ENCODE measurements at places on chromosomes 1 and 21. TPM values are rescaled to one million over a fixed set of nuclear protein-coding genes. Genes with fewer than 3 reads are reported as not detected.
A peak's percentile ranks its signal among the peaks of the same experiment; 100 is the strongest.

- no peaks in the 10 kb centered on the region for H3K4me1 ChIP-seq
- DNase-seq: no peak
These were observed 7.7 kb downstream of the SLC5A9 start for GRCh38 chr1:48230236-48230635.

GRCh38 chr1:36968730-36969129 lies 65.6 kb downstream of the GRIK3 start:
- H3K36me3 ChIP-seq: no peaks in the 10 kb centered on the region
- no peaks in the 10 kb centered on the region for H3K4me1 ChIP-seq
- no peak overlapping the region for H3K27ac ChIP-seq

DNA sequence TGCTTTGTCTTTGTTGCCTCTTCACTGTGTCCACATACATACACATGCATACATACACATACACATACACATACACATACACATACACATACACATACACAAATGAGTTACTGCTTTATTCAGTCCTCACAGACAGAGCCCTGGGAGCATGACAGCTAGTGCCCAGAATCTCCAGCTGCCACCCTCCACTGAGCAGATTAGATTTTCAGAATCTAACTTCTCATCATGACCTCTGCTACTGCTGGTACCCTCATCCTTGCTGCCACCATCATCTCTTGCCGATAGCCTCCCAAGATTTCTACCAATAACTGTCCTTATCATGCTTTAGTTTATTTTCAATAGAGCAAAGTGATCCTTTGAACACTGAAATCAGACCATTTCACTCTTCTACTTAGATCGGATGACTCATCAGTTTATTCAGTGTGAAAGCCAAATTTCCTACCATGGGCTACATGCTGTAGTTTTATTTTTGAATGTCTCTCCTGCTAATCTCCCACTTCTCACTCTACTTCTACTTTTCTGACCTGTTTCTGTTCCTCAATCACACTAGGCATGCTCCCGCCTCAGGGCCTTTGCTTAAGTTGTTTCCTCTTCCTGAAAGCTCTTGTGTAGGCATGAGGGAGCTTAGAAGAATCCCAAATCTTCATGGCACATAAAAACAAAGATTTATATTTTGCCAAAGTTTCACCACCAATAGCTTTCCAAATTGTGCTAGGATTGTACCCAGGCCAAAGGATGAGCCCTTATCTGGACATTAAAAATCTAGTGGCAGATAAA lies 43.0 kb downstream of the ATP6V1G3 start:
- H3K36me3 ChIP-seq: no peaks in the 10 kb centered on the region
- no peaks in the 10 kb centered on the region for H3K27me3 ChIP-seq
- no peak for DNase-seq
- H3K4me1 ChIP-seq: peaks cover 3% of the 10 kb centered on the region

GRCh38 chr1:149929856-149930255 lies 2.3 kb upstream of the SF3B4 start:
- no peak overlapping the region for H3K27ac ChIP-seq
- peaks cover 35% of the 10 kb centered on the region for H3K36me3 ChIP-seq
- DNase-seq: no peak
- H3K4me3 ChIP-seq: no peak overlapping the region

GRCh38 chr1:157457279-157457678 lies 95.0 kb downstream of the FCRL5 start:
- DNase-seq: no peak
- H3K36me3 ChIP-seq: no peaks in the 10 kb centered on the region
- H3K4me1 ChIP-seq: no peaks in the 10 kb centered on the region
- H3K4me3 ChIP-seq: no peak overlapping the region

GRCh38 chr1:24215226-24215814 lies 28.2 kb upstream of the IFNLR1 start:
- peaks cover 28% of the 10 kb centered on the region for H3K4me1 ChIP-seq
- no peak for DNase-seq
- H3K27me3 ChIP-seq: peaks cover 6% of the 10 kb centered on the region
- H3K27ac ChIP-seq: peak overlapping the region; percentile 50
- H3K4me3 ChIP-seq: peak overlapping the region; percentile 50

GRCh38 chr1:116487031-116487430 lies 83.8 kb downstream of the CD58 start:
- no peak overlapping the region for H3K27ac ChIP-seq
- DNase-seq: no peak
- no peaks in the 10 kb centered on the region for H3K36me3 ChIP-seq
- H3K27me3 ChIP-seq: no peaks in the 10 kb centered on the region

- DNase-seq: no peak
- no peak overlapping the region for H3K27ac ChIP-seq
- H3K4me1 ChIP-seq: no peaks in the 10 kb centered on the region
- H3K36me3 ChIP-seq: no peaks in the 10 kb centered on the region
These were observed 20.4 kb upstream of the TAS1R2 start for GRCh38 chr1:18879791-18880309.

GRCh38 chr1:38834937-38835827 lies 24.4 kb downstream of the RRAGC start:
- DNase-seq: no peak
- no peaks in the 10 kb centered on the region for H3K36me3 ChIP-seq
- peaks cover 21% of the 10 kb centered on the region for H3K27me3 ChIP-seq

DNA sequence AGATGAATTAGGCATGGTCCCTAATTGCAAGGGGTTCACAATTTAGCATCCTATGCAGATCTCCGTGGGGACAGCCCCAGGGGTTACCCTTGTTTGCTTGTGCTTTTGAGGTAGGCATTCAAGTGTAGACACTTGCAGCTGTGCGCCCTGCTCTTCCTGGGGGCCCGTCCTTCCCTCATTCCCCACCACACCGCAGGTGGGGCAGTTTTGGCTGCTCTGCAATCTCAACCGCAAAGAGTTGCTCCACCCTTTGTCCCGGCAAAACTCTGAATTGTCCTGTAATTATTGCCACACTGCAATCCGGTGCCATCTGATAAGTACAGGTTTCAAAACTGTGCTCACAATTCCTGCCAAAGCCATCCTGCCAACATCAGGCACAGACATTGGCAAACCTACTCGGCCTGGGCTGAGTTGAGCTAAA lies 65.4 kb upstream of the LYST start:
- H3K4me3 ChIP-seq: no peak overlapping the region
- H3K27me3 ChIP-seq: no peaks in the 10 kb centered on the region
- no peaks in the 10 kb centered on the region for H3K36me3 ChIP-seq
- no peak for DNase-seq

DNA sequence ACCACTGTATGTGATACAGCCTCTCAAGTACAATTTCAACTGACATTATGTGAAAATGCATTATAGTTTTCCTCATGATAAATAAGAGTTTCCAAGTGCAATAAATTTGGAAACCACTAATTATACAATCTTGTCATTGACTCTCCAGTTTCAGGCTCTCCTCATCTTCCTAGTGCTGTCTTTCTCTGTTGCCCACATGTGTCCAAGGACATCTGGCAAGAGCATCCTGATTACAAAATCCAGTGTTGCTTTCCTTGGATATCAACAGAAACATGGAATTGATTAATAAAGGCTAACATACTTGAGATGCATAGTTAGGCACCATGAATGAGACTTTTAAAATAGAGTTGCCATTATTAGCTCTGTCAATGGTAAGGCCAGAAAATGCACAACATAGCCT lies 15.6 kb upstream of the MAP10 start:
- no peaks in the 10 kb centered on the region for H3K27me3 ChIP-seq
- H3K27ac ChIP-seq: no peak overlapping the region
- H3K4me3 ChIP-seq: no peak overlapping the region
- H3K4me1 ChIP-seq: peaks cover 14% of the 10 kb centered on the region

GRCh38 chr1:221174330-221174993 lies 295.2 kb downstream of the HLX start:
- peaks cover 31% of the 10 kb centered on the region for H3K27me3 ChIP-seq
- no peak overlapping the region for H3K27ac ChIP-seq
- DNase-seq: no peak
- no peaks in the 10 kb centered on the region for H3K36me3 ChIP-seq
- peaks cover 6% of the 10 kb centered on the region for H3K4me1 ChIP-seq

HES4 gene
- 54.1 TPM for total RNA-seq

- H3K36me3 ChIP-seq: peaks cover 4% of the 10 kb centered on the region
- H3K27me3 ChIP-seq: no peaks in the 10 kb centered on the region
- no peak for DNase-seq
- H3K27ac ChIP-seq: no peak overlapping the region
These were observed 9.9 kb upstream of the LRRC39 start for GRCh38 chr1:100187912-100188311.

DNA sequence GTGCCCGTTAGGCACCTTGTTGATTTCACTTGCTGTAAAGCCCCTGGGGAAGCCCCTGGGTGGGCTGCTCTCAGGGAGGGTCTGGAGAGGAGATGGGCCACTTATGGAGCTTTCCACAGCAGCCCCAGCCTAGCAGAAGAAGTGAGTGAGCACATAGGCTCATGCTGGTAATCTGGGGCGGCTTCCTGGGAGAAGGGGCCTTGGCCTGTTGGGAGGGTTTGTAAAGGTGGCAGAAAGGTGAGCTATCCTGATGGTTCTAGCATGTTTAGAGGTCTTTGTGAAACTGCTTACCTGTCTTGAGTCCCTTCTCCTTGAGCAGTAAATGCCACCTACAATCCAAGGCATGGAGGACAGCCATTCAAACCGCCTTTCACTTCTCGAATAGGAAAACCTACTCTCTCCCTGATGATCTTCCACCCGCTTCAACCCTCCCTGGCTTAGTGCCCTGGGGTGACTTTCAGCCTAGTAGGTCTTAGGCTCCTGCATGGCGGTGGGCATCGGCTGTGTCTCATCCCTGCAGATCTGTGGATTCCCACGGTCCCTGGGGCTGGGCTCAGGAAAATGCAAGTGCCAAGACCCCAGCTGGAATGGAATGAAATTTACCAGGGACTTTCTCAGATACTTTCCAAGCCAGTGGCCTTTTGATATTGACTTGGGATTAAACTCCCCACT lies 87.6 kb upstream of the SELENON start:
- no peak for DNase-seq
- no peak overlapping the region for H3K4me3 ChIP-seq
- H3K4me1 ChIP-seq: peaks cover 35% of the 10 kb centered on the region

AMIGO1 gene
- total RNA-seq: 6.1 TPM

DNA sequence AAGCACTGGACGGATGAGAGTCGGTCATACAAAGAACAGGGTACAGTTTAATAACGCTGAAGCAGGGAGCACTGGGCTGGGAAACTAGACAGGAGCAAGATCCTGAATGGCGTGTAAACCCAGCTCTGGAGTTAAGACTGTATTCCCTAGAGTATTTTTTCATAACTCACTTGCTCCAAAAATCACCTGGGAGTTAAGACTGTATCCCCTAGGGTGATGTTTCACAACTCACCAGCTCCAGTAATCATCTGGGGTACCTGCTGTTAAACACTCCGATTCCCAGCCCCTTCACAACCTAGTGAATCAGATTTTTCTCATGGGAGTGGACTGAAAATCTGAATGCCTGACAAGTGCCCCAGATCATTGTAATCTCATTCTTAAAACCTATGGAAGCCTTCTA lies 123.2 kb downstream of the MAB21L3 start:
- no peak overlapping the region for H3K27ac ChIP-seq
- H3K4me3 ChIP-seq: no peak overlapping the region
- DNase-seq: no peak
- peaks cover 24% of the 10 kb centered on the region for H3K4me1 ChIP-seq
- H3K36me3 ChIP-seq: no peaks in the 10 kb centered on the region

CCDC18 gene
- total RNA-seq: 5.4 TPM

DNA sequence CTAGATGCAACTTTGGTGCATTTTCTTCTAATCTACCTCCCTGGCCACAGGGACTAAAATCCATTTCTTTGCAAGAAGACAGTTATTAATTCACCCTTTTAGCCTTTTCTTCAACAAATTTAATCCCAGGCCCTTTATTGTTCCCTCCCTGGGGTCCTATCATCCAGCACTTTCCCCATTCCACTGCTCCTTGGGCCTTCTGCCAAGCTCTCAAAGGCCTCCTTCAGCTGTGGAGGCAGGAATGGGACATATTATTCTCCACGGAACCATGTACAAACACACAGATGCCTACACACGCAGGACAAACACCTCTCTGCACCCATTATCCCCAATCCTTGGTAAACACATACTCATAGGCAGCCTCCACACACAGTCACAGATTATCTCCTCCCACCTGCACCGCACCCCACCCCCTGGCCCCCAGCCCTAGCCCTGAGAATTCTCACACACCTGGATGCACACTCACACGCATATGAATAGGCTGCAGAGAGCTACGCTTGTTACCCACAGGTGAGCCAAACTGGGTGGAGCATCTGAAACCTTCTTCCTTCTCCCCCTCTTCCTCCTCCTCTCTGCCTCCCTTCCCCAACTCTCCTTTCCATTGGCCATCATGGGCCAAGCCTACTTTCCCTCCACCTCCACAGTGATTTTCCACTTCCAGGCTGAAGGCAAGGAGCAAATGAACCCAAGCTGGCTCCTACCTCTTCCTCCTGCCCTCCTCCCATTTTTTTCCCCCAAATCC lies 11.7 kb downstream of the TAGLN2 start:
- peak overlapping the region; percentile 27 for H3K4me3 ChIP-seq
- DNase-seq: no peak
- H3K4me1 ChIP-seq: peaks cover 67% of the 10 kb centered on the region
- H3K27ac ChIP-seq: peak overlapping the region; percentile 77

SPRR2F gene
- 5.1 TPM for total RNA-seq

All from type B pancreatic cell (in vitro differentiated cells).